ENCODE measurements at places on chromosomes 1 and 21.

DNA sequence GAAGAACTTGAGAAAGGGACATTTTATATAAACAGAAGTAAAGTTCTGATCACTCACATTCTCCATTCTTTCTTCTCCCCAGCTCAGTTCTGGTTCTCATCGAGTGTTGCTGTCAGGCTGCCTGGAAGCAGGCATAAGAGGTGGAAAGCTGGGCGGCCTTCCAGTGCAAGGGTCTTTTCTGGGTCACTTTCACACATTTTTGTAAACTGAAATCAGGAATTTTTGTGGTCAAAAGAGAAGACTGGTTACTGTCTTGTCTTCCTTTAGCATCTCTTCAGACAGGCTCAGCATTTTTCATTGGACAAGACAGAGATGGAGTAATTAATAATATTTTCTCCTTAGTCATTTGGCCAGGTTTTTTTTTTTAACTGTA lies 93.7 kb downstream of the CTH start:
- H3K27me3 ChIP-seq = no peaks in the 10 kb centered on the region
- no peak overlapping the region for H3K4me3 ChIP-seq
- no peaks in the 10 kb centered on the region for H3K4me1 ChIP-seq
- no peak overlapping the region for H3K27ac ChIP-seq
- no peaks in the 10 kb centered on the region for H3K36me3 ChIP-seq
- DNase-seq = no peak

DNA sequence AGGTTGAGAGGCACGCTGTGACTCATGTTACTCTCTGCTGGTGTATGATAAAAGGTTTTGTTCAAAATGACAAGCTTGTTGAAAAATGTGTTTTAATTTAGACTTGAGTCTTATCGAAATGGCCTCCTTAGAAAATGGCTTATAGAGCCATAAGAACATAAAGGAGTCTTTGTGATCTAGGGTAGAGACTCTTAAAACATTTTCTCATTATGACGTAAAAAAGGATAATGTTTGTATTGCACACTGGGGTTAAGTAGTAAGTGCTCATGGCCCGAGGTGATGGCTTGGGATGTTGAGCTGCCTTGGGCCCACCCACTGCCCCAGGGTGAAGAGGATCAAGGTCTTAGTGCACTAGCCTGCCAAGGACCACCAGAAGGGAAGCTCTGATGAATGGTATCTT lies 117.4 kb downstream of the DISC1 start:
- H3K27ac ChIP-seq = no peak overlapping the region
- H3K36me3 ChIP-seq = no peaks in the 10 kb centered on the region
- H3K4me3 ChIP-seq = no peak overlapping the region
- no peaks in the 10 kb centered on the region for H3K27me3 ChIP-seq
- no peaks in the 10 kb centered on the region for H3K4me1 ChIP-seq

DNA sequence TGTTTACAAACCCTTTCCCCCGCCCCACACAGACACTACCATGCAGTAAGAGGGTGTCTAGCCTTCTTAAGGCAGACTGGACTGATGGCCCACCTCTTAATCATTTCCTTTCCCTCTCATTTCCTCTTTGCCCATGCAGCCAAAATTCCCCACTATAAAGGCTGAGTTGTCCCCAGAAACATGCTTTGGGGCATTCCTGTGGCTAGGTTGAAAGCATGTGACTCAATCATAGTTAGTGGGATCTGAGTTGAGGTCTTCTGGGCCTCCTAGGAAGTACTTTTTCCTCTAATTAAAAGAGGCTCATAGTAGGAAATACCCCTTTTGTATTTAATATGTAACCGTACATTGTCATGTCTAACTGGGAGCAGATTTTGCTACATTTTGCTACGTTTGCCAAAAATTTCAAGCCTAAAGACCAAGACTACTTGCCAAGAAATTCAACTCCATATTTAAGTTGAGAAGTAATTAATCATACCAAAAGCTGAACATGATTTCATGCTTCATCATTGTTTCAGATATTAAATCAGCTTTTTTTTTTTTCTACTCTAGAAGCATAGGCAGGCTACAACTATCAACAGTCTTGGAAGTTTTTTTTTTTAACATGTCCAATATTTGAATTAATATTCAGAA lies 174.7 kb downstream of the ADGRL4 start:
- H3K27me3 ChIP-seq = no peaks in the 10 kb centered on the region
- H3K36me3 ChIP-seq = no peaks in the 10 kb centered on the region
- H3K4me3 ChIP-seq = no peak overlapping the region

DNA sequence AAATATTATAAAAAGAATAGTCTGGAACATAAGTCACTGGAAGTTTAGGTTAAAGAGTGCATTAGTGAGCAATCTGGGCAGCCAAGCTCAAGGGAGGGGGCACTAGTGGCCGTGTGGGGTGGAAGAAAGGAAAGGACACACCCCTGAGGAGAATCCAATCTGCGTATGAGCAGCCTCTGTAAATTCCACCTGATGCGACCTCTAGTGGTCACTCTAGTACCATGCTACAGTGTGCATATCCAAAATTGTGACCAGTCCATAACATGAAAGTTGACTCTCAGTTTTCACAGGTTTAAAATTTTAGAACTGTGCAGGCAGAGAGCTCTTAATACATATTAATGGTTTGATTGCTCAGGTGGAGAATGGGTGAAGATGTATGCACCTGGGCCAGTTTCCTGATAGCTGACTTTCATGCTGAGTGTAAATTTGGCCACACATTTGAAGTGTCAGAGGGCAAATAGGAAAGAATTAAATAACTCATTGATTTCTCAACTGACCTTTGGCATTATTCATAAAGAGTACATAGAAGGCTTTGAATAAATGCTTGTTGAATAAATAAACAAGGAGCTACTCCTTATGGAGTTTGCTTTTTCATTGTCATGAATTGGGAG lies 105.9 kb upstream of the C21orf91 start:
- DNase-seq = peak; percentile 21
- H3K4me3 ChIP-seq = no peak overlapping the region
- H3K4me1 ChIP-seq = no peaks in the 10 kb centered on the region

GRCh38 chr1:183070923-183071618 lies 47.9 kb downstream of the LAMC1 start:
- H3K36me3 ChIP-seq = no peaks in the 10 kb centered on the region
- no peaks in the 10 kb centered on the region for H3K27me3 ChIP-seq
- DNase-seq = no peak
- no peak overlapping the region for H3K4me3 ChIP-seq
- no peak overlapping the region for H3K27ac ChIP-seq

GRCh38 chr1:25907601-25908000 lies 1.4 kb upstream of the STMN1 start:
- no peak for DNase-seq
- H3K4me3 ChIP-seq = no peak overlapping the region
- H3K36me3 ChIP-seq = no peaks in the 10 kb centered on the region
- no peaks in the 10 kb centered on the region for H3K27me3 ChIP-seq
